Mucosa of gallbladder (tissue), 1 donor: ENCODE measurements at places on chromosomes 3 and 15. TPM values are rescaled to one million over a fixed set of nuclear protein-coding genes. Genes with fewer than 3 reads are reported as not detected.

DNA sequence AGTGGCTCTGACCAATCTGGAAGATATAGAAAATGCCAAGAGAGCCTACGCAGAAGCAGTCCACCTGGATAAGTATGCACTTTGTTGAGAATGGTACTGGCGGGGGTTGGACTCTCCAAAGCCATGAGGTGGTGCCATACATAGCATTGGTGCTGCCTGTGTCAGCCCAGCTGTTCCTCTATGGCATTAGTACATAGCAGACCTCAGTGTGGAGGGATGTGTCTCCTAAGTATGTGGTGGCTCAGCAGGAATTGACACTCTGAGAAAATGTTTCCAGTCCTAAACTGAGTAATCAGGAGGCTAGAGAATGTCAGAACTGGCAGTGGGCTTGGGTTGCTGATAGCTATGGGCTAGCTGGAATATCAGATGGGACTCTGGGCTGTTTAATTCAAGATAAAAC lies 48.4 kb downstream of the ADPGK start:
- DNase-seq: no peak

- DNase-seq: no peak
Observed at GRCh38 chr15:37537802-37538201, 396.6 kb upstream of the TMCO5A start.

Gene ASB14
- total RNA-seq: not detected

DNA sequence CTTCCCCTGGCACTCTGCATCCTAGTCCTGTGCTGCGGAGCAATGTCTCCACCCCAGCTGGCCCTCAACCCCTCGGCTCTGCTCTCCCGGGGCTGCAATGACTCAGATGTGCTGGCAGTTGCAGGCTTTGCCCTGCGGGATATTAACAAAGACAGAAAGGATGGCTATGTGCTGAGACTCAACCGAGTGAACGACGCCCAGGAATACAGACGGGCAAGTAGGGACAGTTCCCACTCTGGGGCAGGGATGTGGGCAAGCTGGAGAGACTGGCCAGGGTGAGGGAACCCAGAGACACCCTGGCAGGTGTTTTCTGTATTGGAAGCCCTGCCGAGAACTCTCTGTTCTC lies 247 bp downstream of the FETUB start:
- DNase-seq: no peak

Gene PROK2
- total RNA-seq: not detected

Gene OR5H1
- total RNA-seq: not detected

DNA sequence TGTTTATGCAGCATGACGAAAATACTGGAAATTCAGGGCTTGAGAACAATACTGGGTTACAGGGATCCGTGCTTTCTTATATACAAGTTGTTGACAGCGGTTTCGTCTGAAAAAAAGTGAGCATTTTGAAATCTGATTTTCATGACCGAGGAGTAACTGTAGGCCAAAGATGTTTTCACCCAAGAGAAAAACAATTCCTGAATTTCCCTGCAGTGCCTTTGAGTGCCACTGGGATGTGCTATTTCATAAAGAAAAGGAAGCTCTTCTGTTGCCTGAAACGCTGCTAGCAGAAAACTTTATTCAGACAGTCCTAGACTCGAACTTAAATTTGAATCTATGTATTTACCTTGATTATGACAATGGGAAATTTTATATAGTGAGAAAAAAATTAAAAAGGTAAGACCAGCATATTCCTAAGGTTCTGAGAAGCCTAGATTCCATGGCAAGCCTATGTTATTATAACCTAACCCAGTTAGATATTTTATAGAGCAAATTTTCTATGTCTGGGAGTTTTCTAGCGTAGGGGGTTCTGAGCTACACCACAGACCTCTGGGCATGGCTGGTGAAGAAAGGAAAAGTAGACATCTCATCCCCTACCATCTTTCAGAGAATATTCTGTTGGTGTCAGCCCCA lies 30.2 kb downstream of the KCNAB1 start:
- DNase-seq: peak; percentile 58

GRCh38 chr3:21587894-21588293 lies 163.1 kb downstream of the ZNF385D start:
- no peak for DNase-seq

Gene WDR49
- total RNA-seq: 0.32 TPM

GRCh38 chr3:46184469-46184868 lies 23.6 kb downstream of the CCR1 start:
- DNase-seq: no peak

DNA sequence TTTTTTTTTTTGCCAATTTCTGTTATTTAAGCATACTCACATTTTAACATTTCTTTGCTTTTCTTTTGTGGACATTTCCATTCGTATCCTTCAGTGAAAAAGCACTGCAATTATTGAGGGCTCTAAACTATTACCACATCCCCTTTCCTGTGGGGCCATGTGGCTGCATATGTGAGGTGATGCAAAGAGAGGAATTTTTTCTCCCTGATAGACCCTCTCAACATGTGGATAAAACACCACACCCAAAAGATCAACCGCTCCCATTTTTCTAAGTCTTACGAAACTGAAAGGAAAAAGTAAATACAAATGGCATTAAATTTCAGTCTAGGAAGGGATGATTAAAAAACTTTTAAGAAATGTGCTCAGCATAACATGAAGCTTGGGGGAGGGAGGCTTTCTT lies 68.8 kb downstream of the DNAJC13 start:
- DNase-seq: no peak

- no peak for DNase-seq
Observed at GRCh38 chr3:45819543-45819942, 22.4 kb downstream of the LZTFL1 start.

- peak; percentile 37 for DNase-seq
Observed at GRCh38 chr3:107753494-107753893, 230.7 kb downstream of the BBX start.

GRCh38 chr15:74599156-74599555 lies 16.5 kb upstream of the CLK3 start:
- DNase-seq: no peak
